ENCODE measurements at places on chromosomes 4 and X.

DNA sequence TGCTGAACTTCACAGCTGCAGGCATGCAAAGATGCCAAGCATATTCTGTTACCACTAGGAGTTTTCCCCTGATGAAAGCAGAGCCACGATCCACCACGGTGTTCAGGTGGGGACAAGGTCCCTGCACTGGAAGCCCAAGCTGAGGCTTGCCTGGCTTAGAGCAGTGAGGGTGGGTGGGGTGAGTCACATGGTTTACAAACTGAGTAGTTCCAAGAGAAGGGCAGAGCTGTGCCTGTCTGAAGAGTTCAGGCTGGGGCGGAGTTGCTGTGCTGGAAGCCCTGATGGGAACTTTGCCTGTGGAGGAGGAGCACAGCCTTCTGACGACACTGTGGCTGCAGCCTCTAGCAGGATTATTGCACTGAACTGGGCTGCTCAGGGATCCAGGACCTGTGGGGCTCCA is 45.5 kb downstream of the FAM9B start:
- DNase-seq = peak; percentile 8

GRCh38 chr4:55817691-55818090 is 1.9 kb upstream of the EXOC1L start:
- DNase-seq = no peak

- DNase-seq = no peak
Measured at GRCh38 chr4:77617203-77617602, 11.6 kb downstream of the CXCL13 start.

DNA sequence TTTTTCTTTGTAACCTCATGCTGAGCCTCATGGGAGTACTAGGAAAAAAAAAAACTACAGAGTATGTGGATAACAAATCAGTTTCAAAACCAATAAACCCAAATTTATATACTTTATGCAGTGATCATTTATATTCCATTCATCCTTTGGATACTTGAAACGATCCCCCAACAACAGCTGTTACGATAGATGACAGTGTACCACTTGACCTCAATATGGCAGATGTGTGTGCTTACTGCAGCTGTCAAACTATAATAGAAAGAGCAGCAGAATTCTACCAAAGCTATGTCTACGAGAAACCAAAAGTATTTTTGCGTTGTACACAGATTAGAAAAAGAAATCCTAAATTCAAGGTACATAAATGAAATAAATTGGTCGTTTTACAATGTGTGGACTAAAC is 337.8 kb downstream of the PDGFC start:
- no peak for DNase-seq
